Stomach (tissue), 19 donors: ENCODE measurements at places on chromosomes 6 and 20.

DNA sequence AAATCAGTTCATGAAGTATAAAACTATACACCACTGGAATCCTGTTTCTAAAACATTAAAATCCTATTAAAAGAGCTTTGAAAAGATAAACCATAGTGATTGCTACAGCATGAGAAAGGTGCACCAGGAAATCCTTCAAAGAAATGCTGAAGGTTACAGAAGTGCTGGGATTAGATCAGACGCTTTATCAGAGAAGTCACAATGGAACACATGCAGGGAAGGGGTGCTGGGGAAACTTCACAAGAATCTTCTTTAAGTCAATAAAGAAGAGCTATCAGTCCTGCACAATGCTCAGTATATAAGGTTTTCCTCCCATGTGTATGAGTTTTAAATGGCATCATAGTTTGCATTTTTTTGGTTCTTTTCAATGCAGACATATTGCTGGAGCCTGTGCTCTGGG is 137.7 kb upstream of the SLC22A16 start:
- DNase-seq = no peak

- DNase-seq = no peak
These were observed 44.3 kb upstream of the MYL9 start for GRCh38 chr20:36496707-36497669.

GRCh38 chr20:36431604-36432003 is 109.7 kb upstream of the MYL9 start:
- DNase-seq = no peak

- no peak for DNase-seq
These were observed 20.2 kb upstream of the TNFAIP3 start for GRCh38 chr6:137846772-137847313.

- no peak for DNase-seq
These were observed 9.8 kb upstream of the CGA start for GRCh38 chr6:87104667-87105066.

GRCh38 chr6:99422912-99423311 is 2.2 kb downstream of the PNISR start:
- DNase-seq = no peak

GRCh38 chr6:132456700-132457143 is 55.4 kb upstream of the MOXD1 start:
- peak; percentile 25 for DNase-seq
